CD4-positive, alpha-beta T cell treated with Interferon gamma for 1 hour (primary cell): ENCODE measurements at places on chromosomes 4 and X.
A peak's percentile ranks its signal among the peaks of the same experiment; 100 is the strongest.

GRCh38 chrX:134181275-134181660, 55.7 kb upstream of the CCDC160 start:
- DNase-seq: no peak

DNA sequence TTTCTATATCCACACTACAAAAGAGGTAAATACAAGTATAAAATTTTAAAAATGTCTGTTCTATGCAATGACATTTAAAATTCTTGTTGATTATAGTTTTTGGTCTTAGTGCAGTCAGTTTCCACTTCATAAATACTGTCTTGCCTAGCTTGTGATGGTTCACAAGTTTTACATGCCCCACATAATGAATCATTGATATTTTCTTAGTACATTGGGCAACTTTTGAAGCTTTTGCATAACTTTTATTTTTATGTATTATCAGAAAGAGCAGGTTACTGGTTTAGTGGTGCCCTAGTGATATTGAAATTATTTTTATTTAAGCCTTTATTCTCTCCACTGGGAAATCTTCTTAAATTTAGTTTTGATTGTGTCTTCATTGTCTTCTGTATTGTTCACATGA, 388.0 kb downstream of the CCSER1 start:
- no peak for DNase-seq

DNA sequence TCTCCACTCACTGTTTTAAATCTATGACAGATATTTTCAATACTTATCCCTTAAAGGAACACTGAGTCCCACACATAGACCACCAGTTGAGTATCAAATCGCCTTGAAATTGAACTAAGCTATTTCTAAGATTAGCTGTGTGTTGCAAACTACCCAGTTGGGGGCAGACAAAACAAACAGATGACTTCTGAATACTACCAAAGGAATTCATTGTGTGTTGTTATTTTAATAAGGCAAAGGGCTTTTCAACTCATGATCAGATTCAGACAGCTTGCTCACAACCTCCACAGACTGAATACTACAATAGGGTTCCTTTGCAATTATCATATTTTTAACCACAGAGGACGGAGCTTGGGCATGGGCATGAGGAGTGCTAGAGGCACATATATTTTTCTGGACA, 283.0 kb upstream of the GPC4 start:
- no peak for DNase-seq

- no peak for DNase-seq
Observed at GRCh38 chrX:97308171-97308570, 424.5 kb downstream of the RPA4 start.

DNA sequence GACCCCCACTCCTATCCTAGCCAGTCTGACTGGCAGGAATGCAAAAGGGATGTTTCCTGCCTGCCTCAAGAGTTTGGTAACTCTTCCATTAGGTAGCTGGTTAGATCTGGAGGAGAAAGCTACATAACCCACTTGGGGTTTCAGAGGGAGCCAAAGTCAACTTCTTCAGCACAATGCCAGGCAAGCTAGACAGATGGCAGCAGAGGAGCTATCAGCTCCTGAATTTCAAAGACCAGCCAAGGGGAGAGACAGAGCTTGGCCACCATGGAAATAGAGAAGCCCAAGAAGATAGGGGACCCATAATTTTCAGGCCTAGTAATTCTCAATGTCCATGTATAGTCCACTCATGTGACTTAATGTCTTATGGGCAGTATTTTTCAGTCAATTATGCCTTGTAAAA, 56.4 kb downstream of the PGRMC1 start:
- DNase-seq: no peak

DNA sequence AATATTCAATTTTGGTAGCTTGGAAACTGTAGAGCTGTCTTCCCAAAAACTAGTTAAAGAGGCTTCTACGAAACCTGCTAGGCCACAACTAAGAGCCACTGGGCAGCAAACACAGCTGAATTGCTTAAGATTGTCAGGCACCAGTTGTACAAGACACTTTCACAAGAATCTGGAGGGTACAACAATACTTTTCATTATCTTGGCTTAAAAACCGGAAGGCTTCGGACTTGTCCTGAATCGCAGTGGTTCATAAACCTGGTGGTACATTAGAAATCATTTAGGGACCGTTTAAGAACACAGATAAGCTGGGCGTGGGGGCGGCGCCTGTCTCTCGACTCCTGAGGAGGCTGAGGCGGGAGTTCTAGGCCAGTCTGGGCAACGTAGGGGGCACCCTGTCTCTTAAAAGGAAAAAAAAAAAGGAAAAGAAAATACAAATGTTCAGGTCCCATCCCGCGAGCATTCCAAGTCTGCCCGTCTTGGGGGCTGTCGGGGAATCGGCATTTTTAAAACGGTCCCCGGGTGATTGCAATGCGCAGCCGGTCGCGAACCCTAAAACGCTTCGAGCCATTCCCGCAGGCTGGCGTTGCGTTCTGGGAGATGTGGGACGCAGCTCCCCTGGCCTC, 763 bp downstream of the PYURF start:
- DNase-seq: no peak

DNA sequence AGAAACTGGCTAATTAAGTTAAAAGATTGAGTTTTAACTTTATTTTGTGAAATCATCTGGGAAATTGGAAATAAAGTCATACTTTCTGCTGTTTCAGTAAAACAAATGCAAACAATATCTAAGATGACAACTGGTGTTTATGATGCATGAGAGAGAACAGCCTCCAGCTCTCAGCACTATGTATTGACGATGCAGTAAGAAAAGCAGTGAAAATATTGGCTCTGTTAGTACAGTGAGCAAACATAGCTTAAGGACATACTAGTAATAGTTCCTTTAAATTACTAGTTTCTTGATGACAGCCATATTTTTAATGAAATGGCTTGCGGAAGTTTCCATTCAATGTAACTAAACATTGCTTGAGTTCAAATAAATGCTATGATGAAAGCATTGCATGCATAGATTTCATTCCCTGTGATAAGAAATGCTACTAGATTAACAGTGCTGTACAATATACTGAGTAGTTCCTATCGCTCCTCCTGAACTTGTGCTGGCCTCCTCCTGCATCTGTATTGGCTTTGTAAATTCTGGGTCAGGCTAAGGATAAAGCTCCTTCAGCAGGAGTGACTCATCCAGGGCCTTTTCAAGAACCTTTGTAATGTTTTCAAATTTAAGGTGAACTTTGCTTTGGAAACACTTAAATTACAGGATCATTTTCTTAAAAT, 11.6 kb downstream of the ARHGAP24 start:
- no peak for DNase-seq

GRCh38 chr4:6908432-6909112, 1.1 kb upstream of the TBC1D14 start:
- DNase-seq: no peak

- no peak for DNase-seq
Observed at GRCh38 chrX:40082447-40083119, 15.2 kb downstream of the BCOR start.

DNA sequence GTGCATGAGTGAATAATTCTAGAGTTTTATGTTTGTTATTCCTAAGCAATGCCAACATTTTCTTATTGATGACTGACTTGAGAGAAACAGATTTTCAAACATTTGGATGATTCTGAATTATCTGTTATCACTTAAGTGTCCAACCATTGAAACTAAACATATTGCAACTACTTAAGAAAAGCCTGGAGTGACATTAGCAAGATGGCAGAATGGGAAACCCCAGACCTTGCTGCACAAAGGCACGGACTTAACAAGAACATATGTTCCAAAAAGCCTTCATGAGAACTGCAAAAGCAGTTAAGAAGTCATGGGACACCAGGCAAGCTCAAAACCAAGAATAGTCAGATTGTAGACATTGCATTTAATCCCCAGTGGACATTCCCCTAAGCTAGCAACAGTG, 215.1 kb downstream of the DCHS2 start:
- DNase-seq: no peak

- no peak for DNase-seq
Observed at GRCh38 chrX:80354966-80355465, 65.2 kb upstream of the TENT5D start.

- DNase-seq: no peak
Observed at GRCh38 chrX:32893751-32894150, 317.6 kb downstream of the DMD start.

GRCh38 chr4:111453216-111453615, 692.0 kb upstream of the FAM241A start:
- DNase-seq: no peak

GRCh38 chr4:93947286-93947685, 118.7 kb downstream of the ATOH1 start:
- no peak for DNase-seq

GRCh38 chr4:77308843-77309242, 151.8 kb downstream of the CCNG2 start:
- DNase-seq: no peak

GRCh38 chrX:41512394-41512793, 65.3 kb downstream of the NYX start:
- no peak for DNase-seq

DNA sequence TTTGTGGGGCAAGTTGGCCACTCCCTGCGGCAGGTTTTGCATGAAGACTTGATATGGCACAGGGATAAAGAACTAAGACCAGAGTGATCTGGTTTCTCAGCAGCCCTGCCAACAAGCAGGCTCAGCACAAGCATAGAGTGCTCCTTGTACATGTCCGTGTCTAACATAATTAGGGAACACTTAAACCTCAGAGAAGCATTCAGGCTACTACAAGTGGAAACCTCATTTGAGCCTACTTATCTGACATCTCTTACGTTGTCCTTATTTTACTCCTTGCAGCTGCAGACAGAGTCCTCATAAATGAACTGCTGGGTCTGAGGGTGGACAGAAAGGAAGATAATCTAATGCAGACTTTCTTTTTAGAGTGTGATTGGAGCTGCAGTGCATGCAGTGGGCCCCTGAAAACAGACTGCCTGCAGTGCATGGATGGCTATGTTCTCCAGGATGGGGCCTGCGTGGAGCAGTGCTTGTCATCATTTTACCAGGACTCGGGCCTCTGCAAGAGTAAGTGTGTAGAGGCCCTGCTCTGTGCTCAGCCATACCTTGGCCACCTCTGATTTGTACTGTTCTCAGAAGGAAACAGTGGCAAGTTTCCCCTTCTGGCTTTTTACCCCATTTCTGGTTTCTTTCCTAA, 179.1 kb upstream of the ANXA3 start:
- DNase-seq: no peak

DNA sequence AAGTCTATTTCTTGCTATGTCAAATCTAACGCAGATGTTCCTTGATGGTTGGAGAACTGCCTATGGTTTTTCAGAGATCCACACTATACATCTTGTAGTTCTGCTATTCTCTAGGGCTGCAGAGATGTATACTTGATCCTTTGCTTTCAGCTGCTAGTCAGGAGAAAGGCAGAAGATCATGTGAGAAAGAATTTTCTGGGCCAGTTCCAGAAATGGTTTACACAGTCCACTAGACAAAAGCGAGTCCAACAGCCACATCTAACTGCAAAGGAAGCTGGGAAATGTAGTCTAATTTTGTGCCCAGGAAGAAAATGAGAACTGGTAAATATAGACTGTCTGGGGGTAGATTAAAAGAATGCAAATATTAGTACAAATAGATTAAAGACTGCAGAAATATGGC, 394.3 kb upstream of the SLIT2 start:
- DNase-seq: no peak

- DNase-seq: peak; percentile 38
Observed at GRCh38 chr4:54063737-54064316, 578 bp downstream of the CHIC2 start.

GRCh38 chrX:16870862-16871815, 977 bp upstream of the RBBP7 start:
- DNase-seq: no peak

DNA sequence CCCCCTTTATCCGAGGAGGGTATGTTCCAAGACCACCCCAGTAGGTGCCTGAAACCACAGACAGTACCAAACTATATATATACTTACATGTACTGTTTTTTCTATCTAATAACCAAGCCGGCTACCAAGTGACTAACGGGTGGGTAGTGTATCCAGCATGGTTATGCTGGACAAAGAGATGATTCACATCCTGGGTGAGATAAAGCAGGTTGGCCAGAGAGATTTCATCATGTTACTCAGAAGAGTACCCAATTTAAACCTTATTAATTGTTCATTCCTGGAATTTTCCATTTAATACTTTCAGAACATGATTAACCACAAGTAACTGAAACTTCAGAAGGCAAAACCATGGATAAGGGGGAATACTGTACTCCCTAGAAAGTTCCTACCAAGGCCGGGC, 46.5 kb downstream of the RFC1 start:
- DNase-seq: no peak

DNA sequence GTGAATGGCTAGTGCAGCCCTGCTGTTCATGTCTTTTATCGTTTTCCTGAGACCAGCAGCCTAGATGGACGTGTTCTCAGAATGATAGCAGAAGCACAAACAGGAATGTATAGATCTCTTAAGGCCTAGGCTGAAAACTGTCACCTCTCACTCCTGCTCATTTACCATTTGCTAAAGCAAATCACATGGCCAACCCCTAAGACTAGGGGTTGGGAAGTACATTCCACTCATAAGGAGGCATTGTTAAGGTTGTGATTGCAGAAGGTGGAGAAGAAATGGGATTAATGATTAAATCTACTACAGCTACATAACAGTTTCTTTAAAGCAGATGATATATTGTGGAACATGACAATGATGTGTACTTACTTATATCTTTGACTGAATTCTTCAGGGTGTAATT, 536.8 kb upstream of the FTHL17 start:
- no peak for DNase-seq

DNA sequence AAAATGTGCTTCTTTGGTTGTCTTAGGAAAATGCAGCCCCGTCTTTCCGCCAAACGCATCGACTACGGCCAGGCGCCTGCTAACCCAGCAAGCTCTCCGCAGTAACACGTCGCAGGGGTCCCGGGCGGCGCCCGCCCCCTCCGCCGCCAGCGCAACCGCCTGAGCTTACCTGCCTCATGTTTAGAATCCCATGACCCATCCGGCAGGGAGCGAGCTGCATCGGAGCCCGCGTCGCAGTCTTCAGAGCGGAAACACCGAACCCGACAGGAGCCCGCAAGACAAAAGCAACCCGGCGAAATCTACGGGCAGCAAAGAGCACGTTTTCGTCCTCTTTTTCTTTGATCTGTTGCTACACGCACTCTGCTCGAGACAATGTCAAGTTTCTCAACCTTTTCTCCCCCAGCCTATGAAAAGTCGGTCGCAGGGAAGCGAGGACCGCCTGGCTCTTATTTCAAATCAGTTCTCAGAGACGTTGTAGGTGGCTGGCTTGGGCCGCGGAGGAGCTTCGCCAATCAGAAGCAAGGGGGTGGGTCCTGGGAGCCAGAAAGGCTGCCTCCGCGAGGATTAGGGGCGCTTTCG, at the start of gene MID1:
Gene MID1, minus strand, starts transcription at position 465 of the 579 bp plus-strand sequence. CDS start 53,038 bp downstream, outside the sequence.
- no peak for DNase-seq

GRCh38 chrX:10395179-10395578, 225.2 kb downstream of the MID1 start:
- no peak for DNase-seq

DNA sequence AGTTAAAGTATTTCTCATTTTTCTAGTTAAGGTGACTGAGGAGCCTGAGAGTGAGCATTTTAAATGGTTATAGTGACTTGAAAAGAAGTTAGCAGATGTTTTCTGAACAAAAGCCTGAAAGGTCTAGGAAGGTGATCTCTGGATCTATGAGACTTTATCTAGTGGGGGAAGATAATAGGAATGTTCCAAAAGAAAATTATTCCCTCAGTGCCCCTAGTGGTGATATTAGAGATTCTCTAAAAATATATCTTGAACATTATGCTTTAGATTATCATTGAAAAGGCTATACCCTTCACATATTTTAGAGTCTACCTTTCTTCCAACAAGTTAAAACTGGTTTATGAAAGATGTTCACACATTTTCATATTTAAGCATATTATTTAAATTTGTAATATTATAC, 69.0 kb upstream of the SPANXN1 start:
- DNase-seq: no peak
